ENCODE measurements at places on chromosomes 7 and 10.
A peak's percentile ranks its signal among the peaks of the same experiment; 100 is the strongest.

- no peak for DNase-seq
These were observed 157.0 kb upstream of the SVIL start for GRCh38 chr10:29791773-29792172.

DNA sequence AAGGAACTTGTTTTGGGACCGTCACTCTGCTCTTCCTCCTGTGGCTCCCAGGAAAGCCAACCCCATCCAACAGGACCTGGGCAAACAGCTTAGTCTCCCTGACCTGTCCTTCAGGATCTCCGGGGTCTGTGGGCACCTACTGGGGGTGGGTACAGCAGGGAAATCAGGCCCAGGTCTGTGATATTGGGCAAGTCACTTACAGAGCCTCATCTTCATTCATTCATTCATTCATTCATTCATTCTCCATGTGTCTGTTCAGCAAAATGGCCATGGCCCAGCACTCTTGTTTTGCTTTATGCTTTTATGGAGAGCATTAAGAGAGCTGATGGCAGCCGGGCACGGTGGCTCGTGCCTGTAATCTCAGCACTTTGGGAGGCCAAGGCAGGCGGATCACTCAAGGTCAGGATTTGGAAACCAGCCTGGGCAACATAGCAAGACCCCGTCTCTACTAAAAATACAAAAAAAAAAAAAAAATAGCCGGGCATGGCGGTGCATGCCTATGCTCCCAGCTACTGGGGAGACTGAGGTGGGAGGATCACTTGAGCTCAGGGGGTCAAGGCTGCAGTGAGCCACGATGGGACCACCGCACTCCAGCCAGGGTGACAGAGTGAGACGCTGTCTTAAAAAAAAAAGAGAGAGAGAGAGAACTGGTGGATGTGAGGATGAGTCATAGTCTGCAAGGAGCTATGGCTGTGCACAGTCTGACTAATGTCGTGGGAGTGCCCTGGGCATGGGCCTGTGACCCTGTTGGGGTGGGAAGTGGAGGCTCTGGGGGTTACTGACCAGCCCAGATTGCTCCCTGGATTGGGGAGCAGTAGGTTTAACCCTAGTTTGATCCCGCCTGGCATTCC is 54.3 kb downstream of the CLIP2 start:
- DNase-seq, result no peak

- no peak for DNase-seq
These were observed 106.1 kb upstream of the LRRTM3 start for GRCh38 chr10:66819691-66820090.

- no peak for DNase-seq
These were observed 483.9 kb downstream of the SH2D4B start for GRCh38 chr10:81021428-81022129.

DNA sequence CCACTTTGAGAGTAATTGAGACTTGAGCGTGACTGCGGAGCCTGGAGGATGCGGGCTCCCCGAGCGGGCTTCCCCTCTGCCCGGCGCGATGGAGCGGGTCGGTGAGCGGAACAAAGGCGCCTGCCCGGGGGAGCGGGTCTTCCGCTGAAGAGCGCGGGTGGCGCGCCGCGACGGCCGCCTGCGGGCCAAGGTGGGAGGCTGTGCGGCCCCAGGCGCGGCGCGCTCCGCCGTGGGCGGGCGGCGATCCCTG is at the start of gene GALNT17:
Gene GALNT17 (plus strand): TSS at position 18 of the 250 bp plus-strand sequence.
- no peak for DNase-seq

- DNase-seq, result peak; percentile 68
These were observed at the start of gene ITGB8 for GRCh38 chr7:20330239-20330927. Gene ITGB8, plus strand, starts transcription at chr7:20330900. Its CDS starts 907 bp downstream, at chr7:20331807.

DNA sequence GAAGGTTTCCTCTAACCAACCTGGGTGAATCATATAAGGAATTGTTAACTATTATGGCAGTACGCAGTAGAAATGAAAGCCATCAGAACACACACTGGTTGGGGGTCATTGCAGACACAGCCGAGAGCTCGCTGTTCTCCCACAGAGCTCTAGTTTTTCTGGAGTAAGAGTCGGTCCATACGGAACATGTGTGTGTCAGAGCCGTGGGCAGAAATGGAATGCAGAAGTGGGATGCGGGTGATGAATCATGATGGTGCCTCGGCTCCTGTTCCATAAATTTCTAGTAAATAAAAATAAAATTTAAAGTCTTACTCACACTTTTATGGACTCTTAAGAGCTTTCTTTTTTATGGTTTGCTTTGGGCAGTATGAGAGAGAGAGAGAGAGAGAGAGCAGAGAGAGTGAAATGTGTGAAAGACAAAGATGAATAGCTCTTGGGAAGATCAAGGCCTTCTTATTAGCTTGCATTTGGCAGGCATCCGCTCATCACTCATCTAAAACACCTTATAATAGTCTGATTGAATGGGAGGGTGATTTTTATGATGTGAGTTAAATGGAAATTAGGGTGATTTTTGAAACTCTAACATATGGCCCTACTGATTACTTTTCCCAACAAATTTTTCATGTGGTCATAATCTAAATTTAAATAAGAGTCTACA is 98.8 kb upstream of the PFKP start:
- no peak for DNase-seq

GRCh38 chr10:89337484-89337883 is 9.7 kb downstream of the IFIT3 start:
- DNase-seq, result no peak

- DNase-seq, result no peak
These were observed 200.7 kb downstream of the POLR1F start for GRCh38 chr7:19508124-19508523.

DNA sequence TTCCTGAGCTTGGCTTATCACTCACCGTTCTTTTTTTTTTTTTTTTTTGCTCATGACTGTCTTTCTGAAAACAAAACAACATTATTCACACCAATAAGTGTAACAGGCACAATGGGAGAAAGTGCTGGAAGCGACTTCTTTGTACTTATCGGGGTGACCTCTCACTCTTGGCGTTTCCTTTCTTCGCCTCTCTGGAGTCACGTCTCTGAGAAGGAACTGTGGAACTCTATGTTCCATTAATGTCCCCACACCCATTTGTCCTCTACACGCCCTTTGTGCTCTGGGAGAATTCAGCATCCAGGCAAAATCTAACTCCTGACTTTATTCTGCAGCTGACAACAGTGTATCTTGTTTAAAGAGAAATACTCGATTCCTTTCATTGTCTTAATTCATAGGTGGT is 70.8 kb upstream of the FAM204A start:
- DNase-seq, result no peak

DNA sequence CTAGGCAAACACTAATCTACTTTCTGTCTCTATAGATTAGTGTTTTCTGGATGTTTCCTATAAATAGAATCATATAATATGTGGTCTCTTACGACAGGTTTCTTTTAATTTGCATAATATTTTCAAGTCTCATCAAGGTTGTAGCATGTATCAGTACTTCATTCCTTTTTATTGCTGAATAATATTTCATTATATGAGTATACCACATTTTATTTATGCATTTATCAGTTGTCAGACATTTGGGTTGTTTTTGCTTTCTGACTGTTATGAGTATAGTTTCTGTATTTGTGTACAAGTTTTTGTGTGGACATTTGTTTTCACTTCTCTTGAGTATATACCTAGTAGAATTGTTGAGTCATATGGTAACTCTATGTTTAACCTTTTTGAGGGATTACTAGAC is 48.2 kb downstream of the SHOC2 start:
- no peak for DNase-seq

DNA sequence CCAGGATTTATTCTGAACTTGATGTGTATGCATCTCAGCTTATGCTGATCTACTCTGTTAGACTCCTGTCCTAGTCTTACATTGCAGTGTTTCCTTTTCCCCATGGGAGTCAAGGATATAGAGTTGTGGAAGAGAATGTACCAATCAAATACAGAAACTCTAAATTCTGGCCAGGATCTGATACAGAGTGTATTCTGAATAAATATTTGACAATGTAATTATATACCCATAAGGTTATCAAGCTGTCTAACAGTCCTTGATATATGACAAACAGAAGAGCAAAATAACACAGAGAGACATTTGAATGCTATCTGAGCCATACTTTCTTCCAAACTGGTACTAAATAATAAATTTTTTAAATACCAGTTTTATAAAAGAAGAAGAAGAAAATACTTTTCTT is 116.8 kb downstream of the ETV1 start:
- no peak for DNase-seq

DNA sequence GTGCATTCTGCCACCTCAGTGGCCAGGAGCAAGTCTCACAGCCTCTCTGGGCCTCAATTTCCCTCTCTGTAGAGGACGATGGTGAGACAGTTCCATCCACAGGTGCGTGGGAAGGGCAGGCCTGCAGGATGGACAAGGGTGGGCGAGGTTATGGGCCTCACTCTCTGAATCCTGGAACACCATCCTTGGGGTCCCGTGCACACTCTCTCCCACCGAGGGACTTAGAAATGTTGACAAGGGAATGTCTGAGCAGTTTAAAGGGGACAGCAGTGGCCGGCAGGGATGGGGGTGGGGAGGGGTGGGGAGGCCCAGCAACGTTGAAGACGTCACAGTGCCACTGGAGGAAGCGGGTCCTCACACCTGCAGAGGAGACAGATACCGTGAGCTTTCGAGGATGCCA is 111.5 kb downstream of the FOXL3 start:
- DNase-seq, result no peak

DNA sequence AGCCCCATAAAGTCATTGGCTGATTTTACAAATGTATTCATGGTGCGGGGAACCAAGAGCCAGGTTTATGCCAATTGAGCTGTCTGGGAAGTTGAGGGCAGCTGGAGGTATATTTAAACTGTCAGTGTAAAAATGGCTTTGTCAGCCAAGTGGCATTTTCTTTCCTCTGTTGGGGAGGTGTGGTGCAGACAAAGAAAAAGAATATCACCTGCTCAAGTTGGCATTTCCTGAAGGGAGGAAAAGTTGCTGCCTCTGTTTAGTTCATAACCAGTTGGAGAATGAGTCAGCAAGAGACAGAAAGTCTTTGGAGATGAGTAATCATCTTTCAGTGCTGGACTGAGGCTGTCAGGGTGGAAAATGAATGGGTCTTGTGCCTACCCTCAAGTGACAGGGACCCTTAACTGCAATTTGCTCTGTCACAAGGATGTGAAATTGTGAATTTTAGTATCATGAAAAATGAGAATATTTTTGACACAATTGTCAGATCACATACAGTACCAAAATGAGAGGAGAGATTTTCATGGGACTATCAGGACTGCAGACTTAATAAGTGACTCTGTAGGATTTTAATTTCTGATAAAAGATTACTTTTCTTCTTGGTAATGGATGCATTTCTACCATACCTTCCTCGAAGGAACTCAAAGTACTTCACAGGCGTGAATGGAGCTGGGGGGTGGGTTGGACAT is 137.3 kb downstream of the ANLN start:
- no peak for DNase-seq

DNA sequence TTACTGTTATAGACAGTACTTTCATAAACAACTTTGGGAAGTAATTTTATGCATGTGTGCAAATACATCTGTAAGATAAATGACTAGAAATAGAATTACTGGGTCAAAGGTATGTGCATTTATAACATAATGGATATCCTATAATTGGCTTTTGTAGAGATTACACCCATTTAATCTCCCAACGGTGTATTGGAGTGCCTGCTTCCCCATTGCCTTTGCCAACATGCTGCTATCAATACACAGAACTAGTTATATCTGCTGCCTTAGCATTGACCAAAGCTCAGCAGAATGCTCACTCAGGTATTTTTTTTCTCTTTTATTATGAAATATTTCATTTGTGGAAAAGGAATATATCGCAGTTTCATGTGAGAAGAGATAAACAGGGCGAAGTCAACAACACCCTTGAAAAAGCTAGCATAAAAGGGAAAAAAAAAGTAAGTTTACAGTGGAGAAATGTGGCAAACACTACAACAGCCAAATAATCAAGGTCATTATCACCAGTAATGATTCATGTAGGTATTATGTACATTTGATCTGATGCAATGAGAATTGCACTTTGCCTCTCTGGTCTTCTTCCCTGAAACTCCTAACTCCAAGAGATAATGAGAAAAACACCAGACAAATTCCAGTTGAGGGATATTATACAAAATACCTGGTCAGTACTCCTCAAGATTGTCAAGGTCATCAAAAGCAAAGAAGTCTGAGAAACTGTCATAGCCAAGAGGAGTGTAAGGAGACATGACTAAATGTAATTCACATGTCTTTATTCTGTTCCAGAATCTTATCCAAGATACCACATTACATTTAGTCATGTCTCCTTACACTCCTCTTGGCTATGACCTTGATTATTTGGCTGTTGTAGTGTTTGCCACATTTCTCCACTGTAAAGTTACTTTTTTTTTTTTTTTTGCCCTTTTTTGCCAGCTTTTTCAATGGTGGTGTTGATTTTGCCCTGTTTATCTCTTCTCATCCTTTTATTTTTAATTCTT is 36.8 kb downstream of the MARCHF5 start:
- DNase-seq, result no peak

GRCh38 chr10:16965740-16966447 is 148.7 kb upstream of the RSU1 start:
- DNase-seq, result no peak

DNA sequence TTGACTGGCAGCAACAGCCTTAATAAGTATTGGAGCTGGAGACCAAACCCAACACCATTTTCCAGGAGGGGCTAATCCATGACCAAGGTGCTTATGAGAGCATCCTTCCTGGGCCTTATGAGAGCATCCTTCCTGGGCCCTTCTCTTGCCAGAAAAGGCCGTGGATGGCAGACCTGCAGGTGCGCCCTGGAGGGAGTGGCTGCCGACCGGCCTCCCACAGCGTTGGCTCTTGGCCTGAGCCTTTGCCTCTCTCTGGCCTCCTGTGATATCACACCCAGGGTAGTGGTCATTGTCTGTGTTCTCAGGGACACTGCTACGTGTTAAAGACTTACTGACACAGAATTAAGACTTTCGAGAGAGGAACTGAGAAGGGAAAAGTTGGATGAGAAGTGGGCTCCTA is 22.3 kb upstream of the NUDCD3 start:
- no peak for DNase-seq

GRCh38 chr7:31058122-31058521 is 6.0 kb downstream of the ADCYAP1R1 start:
- DNase-seq, result no peak
